ENCODE measurements at places on chromosomes 12 and 14.

- DNase-seq: no peak
Measured at GRCh38 chr14:61632807-61633206, 62.5 kb upstream of the HIF1A start.

- DNase-seq: no peak
Measured at GRCh38 chr14:31505411-31505810, 17.6 kb upstream of the GPR33 start.

DNA sequence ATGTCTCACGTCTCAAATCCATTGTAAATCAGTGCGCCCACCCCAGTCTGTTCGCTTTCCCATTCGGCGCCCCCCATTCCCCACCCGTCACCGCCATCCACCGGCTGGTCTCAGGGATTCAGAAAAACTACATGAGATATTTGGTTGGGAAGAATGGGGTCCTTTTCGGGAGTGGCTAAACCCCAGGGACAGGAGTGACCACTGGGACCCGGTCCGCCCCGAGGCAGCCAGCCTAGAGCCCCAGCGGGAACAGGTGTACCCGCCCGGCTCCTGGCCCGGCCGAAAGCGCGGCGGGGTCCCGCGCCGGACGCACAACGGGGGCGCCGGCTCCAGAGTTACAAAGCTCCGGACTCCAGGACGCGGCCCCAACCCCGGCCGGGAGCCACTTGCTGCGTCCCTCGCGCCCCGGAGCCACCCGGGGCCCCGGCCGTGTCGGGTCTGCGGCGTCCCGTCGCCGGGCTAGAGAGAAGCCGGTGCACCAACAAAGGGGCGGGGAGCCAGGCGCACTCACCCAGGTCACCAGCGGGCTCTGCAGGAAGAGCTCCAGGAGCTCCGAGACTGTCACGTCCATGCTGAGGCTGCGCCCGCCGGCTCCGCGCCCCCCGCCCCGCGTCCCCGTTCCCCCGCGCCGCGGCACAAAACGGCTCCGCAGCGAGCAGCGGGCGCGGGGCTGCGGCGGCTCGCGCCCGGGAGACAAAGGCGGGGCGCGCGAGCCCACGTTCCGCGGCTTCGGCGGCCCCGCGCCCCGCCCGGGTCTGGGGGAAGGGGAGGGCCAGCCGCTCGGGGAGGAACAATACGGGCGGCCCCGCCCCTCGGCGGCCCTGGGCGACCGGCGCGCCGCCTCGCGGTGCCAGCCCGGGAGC lies at the start of gene CCDC88C:
TSS of gene CCDC88C (minus strand) at position 701 of the 863 bp plus-strand sequence. CDS start at position 571, 130 bp downstream.
- DNase-seq: peak; percentile 60

GRCh38 chr14:51759950-51760349 lies 100.5 kb upstream of the GNG2 start:
- DNase-seq: no peak

DNA sequence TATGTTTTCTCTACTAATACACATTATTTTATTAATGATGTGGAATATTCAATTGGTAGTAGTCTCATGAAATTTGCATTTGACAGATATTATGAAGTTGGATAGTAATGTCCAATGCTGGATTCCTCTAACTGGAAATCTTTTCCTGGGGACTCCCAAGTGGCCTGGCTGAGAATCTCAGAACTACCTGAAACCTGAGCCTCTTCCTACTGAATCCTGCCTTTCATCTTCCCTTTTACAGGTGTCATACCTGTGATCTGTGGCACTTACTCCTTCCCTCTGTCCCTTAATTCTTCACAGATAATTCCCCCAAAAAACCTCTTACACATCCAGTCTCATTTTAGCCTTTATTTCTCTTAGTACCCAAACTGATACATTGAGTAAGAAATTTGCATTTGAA lies 89.7 kb upstream of the MYF6 start:
- no peak for DNase-seq

- no peak for DNase-seq
Measured at GRCh38 chr12:128961957-128962356, 108.7 kb downstream of the GLT1D1 start.

DNA sequence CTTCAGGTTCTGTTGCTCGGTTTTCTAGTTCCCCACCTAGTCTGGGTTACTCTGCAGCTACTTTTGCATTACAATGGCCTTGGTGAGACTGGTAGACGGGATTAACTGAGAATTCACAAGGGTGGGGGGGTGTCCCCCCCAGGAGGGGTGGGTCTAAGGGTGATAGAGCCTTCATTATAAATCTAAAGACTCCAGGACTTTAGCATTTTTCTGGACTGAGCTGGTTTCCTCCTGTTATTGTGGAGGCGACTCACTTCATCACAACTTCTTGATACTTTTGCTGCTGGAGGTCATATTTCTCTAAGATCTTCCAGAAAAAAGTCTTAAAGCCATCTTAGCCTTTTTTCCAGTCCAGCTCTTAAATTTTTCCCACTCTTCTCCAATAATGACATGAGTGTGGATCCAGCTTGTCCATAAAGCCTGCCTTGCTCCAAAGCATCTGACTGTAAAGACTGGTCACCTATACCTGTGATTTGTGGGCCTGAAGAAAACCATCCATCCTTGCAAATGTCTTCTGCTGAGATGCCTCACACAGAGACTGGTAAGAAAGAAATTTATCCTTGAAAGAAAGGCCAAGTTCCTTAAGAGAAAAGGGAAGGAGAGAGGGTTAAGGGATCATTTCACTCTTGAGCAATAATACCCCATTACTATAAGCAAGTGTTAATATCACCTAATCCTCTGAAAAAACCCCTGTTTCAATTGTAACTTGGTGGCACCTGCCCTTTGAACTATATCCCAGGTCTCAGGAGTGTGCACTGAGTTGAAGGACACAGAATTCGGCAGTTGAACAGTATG lies 19.7 kb upstream of the SLC2A14 start:
- no peak for DNase-seq

- DNase-seq: no peak
Measured at GRCh38 chr12:101166866-101167265, 43.2 kb downstream of the SLC5A8 start.

All from HTR-8/SVneo (cell line).